ENCODE measurements at places on chromosomes 16 and 17.

DNA sequence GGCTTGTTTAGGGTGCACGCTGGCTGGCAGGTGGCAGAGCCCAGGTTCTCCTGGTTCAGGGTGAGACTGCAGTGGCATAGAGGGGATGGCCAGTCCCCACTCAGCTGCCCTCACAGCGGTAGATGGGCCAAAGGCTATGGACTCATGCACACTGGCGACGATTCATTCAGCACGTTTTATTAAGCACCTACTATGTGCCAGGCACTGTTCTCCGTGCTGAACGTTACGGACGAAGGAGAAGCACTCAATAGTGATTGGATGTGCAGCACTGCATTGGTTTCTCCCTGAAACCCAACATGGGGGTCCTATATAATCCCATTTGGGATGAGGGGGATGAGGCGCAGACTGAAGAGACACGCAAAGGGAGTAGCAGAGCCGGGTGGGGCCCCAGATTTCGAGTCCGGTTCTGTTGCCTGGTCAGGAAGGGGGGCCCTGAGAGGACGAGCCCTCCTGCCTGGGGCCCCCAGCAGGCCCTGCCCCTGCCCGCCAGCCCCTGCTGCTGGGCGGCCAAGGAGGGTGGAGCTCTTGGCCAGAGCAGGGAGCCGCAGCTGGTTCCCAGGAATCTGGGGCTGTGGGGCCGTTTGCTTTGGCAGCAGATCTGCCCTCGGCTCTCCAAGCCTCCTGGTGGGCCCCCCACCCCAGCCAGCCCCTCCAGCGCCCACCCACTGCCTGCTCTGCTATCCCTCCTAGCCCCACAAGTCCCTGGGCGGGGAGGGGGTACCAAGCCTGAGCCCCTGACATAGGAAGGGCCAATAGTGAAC is 8.8 kb downstream of the GLIS2 start:
- no peak for DNase-seq

DNA sequence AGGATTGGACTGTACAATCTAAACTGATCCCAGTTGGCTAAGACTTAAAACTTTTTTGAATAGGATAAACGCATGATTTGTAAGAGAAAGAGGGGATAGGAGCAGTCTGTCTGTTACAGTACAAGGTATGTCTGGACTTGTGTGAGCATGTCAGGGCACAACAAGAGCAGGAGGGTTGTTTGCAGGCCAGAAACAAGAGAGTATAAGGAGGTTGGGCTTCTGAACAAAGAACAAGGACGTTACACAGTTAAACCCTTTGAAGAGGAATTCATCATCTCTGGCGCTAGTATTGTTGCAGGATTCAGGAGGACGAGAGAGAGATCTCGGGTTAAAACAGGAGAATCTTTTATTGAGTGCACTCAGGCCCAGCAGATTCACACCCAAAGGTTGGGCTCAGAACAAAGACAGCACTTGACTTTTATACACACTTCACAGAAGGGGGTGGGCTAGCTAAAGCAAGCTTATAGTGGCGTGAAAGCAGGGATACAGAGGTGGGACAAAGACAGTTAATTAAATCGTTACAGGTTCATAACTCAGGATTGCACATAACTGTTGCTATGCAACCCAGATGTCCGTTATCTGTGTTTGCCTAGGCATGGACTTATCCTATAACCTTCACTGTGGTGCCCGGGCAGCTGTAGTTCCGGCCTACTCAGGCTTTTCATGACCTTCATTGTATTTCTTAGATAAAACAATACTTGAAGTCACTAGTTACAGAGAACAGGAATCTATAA is 34.3 kb downstream of the SEC14L1 start:
- DNase-seq: no peak

DNA sequence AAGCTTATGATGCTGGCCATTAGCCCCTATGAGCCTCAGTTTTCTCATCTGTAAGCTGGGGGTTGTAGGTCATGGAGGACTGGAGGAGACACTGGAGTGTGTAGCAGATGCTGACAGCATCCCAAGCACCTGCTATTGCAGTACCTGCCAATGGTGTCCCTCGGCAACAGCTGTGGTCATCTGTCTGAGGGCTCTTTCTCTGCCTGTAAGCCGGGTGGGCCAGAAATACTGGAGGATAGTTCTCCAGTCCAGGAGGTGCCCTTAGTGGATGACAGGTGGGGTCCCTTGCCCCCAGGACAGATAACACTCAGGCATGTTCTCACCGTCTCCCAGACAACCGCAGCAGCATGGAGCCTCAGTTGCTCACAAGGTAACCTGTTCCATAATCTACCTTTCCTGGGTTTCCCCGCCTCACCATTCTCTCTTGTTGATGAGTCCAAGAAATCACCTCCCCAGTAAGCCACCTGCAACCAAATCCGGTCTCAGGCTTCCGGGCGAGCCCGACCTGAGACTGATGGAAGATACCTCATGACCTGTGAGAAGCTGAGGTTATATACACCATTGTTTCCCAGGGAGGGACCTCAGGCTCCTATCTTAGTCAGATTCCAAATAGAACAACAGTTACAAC is 23.8 kb downstream of the NLRP1 start:
- no peak for DNase-seq

- DNase-seq: peak; percentile 64
Measured at GRCh38 chr17:27354491-27355081, 60.7 kb downstream of the WSB1 start.

GRCh38 chr16:77133706-77134105 is 57.3 kb upstream of the MON1B start:
- no peak for DNase-seq

DNA sequence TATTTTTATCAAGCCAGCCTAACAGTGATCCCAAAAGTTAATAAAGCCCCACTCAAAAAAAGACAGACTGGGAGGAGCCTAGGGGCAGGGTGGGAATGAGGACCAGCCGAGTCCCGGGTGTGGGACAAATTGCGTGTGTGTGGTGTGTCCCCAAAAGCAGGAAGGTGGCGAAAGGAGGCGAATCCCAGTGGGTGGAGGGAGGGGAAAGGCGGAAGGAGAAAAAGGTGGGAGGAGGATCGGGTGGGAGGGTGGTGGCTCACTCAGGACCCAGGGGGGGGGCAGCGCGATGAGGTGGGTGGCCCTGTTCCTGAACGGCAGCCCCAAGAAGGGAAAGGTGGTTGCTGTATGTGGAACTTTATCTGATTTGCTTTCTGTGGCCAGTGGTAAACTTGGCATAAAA is 102.4 kb downstream of the SPECC1 start:
- no peak for DNase-seq

- DNase-seq: no peak
Measured at GRCh38 chr17:6092182-6092902, 22.2 kb downstream of the WSCD1 start.

- no peak for DNase-seq
Measured at GRCh38 chr16:8962393-8963009, 1.2 kb downstream of the USP7 start.
